Fibroblast of skin of left biceps (primary cell): ENCODE measurements at places on chromosomes 2 and 18.

- no peak for DNase-seq
Measured at GRCh38 chr18:76613053-76613754, 118.2 kb upstream of the ZNF516 start.

DNA sequence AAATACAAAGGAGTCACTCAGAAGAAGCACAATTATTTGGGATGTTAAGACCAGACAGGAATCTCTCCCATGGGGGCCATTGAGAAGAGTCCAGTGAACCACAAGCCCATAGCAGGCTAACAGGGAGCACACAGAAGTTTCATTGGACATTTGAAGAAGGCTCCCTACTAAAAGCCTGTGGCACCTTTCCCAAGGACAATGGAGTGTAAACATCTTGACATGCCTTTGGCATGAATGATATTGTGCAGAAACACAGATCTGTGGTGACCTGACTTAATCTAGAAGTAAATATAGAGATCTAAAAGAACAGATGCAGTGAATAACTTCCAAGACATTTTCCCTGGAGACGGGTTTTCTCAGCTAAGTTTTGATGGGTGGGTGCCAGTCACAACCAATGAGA is 221.5 kb downstream of the EPHA4 start:
- DNase-seq: no peak

DNA sequence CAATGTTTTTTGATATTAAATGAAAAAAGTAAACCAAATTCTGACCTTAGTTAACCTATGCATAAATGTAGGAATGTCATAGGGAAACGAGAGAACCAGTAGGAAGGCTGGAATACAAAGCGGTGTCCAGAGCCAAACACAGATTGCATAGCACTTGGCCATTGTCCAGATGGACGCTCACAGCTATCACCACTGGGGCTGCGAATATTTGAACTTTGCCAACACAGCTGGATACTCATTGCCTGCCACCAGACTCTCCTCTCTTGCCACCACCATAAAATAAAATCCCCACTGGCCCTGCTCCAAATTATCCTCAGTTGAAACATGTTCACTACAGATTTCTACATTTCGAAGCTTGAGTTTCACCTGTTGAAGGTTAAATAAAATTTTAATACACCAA is 159.3 kb upstream of the GULP1 start:
- no peak for DNase-seq

DNA sequence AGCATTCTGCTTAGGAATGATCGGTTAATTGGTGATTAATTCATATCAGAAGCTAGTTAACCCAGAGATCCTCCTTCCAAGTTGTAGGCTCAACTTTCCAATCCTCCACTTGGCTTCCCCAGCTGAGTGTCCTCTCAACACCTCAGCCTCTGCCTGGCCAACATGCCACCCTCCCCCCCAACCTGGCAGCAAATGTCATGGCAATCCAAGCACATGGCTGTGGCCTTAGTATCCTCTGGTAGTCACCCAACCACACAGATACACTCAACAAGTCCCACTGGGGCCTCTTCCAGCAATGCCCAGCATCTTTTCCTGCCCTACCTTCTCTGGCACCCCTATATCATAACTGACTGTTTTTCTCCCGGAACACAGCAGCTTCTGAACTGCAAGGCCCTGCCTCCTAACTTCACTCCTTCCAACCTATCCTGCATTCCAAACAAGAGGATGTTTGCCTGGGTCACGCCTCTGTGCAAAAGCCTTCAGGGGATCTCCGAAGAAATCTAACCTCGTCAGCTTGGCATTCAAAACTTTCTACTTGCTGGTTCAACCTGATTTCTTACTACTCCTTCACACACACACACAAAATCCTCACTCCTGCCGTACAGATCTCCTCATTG is 195.0 kb downstream of the CYP26B1 start:
- no peak for DNase-seq

- no peak for DNase-seq
Measured at GRCh38 chr2:148658807-148659722, 14.5 kb downstream of the EPC2 start.

DNA sequence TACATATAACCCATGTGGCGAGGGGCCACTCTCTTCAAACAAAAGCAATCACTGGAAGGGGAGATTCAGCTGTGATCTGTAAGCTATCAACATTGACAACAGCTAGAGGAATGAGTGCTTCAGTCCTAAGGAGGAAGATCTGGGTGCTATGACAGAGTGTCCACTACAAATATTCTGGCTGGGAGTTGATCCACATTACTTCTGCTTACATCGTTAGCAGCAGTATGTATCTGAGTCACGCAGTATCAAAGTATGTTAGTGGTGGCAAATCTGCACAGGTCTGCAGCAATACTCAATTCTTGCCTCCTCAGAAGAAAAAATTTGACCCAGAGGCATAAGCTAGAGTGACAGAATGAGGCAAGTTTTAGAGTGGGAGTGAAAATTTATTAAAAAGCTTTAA is 267.0 kb downstream of the PTH2R start:
- no peak for DNase-seq

DNA sequence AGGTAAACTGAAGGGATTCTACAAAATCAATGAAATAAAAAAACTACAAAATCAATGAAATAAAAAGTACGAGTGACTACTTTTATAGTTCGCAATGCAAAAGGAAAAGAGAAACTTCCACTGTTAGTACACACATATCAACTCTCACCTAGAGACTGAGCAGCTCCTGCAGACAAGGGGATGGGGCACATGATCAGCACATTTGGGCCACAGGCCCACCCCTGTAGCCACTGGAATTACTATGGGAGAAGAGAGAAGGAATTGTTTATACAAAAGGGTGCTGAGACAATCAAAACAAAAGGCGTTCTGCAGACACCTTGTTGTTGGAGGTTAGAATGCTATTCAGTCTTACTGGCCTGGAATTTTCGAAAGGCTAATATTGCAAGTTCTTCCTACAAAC is 34.7 kb upstream of the CD226 start:
- DNase-seq: no peak

- no peak for DNase-seq
Measured at GRCh38 chr2:114661971-114662939, 219.8 kb downstream of the DPP10 start.

GRCh38 chr2:65314801-65315441 is 87.3 kb downstream of the ACTR2 start:
- no peak for DNase-seq

DNA sequence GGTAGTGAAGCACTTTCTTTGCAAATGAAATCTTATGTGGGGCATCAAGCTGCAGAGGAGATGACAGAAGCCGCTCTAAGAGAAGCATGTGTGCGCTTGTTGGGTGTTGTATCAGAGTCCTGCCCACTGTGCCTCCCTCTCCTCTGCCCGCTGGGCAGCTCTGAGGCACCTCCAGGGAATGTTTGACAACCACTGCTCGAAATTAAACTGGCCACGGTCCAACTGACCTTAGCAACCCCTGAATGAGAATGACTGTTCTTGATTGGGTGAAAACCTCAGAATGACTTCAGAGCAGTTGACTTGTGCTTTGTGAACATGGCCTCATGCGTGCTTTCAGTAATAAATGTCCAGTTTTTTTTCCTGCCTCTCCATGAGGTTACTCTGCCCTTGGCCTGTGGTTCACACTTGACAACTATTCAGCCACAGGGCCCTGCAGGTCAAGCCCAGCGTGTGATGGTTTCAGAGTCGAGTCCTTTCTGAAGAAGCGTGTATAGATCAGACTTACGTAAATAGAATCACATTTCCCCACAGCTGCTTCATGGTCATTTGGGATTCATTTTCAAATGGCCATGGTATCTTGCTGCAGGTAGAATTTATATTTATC is 94.9 kb downstream of the SLC4A3 start:
- no peak for DNase-seq

DNA sequence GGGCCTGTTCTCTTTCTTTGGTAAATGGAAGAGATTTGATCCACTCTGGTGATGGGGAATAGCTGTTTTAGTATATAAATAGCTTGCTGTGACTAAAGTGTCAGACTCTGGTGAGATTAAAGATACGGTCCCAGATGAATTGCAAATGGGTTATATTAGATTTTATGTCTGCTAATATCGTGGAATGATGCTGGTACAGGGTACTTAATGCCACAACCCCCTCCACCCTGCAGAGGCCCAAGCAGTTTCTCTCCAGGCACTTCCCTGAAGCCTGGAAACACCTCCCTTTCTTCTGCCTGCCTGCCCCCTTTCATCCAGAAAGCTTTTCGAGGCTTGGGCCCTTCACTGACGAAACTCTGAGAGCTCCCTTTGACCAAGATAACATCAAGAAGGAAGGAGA is 21.4 kb upstream of the RFX8 start:
- DNase-seq: no peak

DNA sequence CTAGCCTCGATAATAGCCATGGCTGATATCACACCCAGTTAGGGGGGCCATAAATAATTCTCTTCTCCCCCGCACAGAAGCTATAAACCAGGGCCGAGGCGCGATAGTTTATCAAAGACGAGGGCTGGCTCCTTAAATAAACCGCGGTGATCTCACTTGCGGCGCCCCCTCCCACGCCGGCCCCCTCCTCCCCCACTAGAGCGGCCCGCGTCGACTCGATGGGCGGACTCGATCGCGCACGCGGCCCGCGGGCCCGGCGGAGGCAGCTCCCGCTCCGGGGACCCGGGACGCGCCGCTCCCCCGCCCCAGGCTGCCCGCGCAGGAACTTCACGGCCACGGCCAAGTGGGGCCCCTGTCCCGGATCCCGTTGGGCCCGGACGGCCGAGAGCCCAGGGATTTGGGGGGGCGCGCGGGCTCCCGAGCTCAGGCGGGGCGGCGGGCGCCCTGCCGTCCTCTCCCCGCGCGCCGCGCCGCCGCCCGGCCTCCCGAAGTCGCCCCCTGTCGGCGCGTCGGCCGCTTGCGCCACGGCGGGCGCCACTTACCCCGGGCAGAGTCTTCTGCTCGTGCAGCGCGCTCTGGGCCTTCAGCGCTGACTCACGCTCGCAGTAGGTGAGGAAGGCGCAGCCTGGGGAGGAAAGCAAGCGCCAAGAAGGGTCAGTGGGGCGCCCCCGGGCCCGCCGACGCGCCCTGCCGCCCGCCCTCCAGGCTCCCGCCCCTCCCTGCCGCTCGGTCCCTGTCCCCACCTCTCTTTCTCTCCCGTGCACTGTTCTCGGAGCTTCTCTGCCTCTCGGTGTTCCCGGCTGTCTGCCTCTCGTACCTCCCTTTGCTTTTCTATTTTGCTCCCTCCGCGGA is 80.4 kb downstream of the CELF4 start:
- DNase-seq: no peak

DNA sequence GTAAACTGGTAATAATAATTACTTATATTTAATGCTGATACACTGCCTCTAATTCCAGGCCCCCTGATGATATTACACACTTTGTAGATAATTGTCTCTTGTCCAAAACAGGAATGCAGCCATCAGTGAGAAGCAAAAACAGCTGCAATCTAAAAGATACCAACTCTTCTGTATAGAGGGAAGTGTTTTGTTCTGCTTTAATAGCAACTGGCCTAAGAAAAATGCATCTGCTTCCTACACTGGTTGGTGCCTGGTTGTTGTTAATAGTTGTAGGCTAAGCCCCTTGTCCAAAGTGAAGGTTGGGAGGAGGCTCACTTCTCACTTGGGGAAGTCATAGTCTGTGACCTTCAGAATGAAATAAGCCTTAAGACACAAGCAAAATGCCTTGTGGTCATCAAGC is 332.0 kb downstream of the ZNF521 start:
- DNase-seq: no peak

GRCh38 chr2:186822323-186822722 is 26.6 kb downstream of the ZSWIM2 start:
- DNase-seq: no peak

- no peak for DNase-seq
Measured at GRCh38 chr18:31774962-31775361, 14.3 kb upstream of the SLC25A52 start.

DNA sequence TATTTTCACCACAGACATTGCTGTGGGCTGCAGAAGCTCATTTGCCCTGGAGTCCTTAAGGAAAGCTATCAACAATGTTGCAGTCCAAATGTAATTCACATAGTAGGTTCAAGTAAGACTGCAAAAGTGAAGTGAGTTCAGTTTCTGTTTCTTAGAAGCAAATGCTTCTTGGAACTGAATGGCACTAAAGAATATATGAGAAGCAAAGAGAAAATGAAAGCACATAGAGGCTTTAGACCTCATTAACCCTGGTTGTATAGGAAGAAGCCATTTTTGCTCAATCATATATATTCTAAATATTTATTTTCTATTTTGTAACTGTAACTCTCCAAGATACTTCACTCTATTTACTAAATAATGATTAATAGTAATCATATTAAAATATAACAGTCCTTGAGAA is 292.0 kb downstream of the ZNF804A start:
- no peak for DNase-seq

DNA sequence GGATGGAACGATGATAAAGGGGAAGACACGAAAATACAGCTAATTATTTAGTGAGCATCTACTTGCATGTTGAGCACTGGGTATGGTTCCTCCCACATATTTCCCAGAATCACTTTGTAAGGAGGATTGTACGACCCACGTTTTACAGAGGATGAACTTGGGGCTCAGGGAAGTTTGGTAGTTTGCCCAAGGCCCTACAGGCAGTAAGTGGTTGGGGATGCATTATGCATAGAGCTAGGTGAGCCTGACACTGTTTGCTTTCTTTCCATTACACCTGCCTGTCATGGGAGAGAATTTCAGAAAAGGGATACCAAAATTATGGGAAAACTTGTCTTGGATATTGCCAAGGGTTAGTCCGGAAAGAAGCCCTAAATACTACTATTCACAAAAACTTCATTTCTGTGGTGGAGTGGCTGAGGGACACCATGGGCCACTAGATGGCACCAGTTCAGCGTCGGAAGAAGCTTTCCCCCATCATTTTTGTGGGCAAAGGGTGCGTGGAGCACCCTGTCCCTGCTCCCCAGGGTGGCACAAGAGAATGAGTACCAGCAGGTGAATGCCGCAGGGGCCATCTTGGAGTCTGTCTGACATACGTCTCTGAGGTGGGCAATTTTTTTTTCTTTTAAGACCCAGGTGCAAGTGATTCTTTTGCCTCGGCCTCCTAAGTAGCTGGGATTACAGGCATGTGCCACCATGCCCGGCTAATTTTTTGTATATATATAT is 23.5 kb upstream of the C18orf32 start:
- no peak for DNase-seq

GRCh38 chr2:206611191-206611590 is 31.1 kb upstream of the FAM237A start:
- DNase-seq: no peak

DNA sequence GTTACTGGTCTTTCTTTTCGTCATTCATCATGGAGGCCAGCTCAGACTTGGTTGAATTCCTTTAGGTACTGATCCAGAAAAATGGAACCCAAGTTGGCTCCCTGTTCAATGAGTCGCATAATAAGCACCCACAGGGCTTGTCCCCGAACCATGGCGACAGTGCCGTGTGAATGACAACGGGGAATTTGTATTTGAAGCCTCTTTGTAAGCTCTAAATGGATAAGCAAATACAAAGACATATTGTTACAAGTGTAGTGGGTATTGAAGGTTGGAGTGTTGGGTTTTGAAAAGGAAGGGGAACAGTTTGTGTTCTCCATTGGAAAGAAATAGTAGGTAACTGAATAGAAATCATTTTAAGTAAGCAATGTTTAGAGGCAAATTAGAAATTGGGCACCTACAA is 288.9 kb downstream of the SLC4A3 start:
- no peak for DNase-seq

DNA sequence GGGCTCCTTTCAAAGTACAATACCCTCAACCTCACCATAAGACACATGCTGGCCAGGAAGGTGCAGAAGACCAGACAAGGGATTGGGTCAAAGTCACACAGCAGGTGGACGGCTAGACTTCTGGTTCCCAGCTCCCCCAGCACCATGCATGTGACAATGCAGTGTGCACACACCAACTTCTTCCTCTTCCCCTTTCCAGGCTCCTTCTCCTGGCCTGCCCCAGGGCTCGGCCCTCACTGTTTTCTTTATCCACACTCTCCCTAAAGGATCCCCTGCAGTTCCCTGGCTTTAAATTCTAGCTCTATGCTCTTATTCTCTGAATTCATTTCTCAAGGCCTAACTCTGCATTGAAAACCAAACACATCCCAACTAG is 82.3 kb downstream of the LOXHD1 start:
- no peak for DNase-seq
